ENCODE measurements at places on chromosomes 5 and 9.

DNA sequence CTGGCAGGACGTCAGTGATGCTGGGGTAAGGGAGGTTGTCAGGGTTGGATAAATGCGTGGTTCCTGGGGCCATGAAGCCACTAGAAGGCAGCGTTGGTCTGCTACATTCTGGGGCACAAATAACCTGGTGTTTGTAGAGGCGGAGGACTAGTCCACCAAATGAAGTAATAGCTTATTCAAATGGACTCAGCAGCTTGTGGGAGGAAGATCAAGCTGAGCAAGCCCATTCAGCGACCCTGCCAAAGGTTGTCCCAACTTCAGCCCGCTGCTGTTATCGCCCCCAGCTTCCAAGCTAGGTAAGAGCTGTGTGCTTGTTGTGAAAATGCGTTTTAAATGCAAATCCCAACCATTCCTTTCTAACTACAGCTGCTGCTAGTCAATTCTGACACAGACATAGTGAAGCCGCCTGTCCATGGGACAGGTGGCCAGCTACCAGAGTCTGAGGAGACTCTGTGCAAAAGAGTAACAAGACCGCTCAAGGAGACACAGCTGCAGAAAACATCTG, 7.6 kb upstream of the FAM240B start:
- no peak for DNase-seq

DNA sequence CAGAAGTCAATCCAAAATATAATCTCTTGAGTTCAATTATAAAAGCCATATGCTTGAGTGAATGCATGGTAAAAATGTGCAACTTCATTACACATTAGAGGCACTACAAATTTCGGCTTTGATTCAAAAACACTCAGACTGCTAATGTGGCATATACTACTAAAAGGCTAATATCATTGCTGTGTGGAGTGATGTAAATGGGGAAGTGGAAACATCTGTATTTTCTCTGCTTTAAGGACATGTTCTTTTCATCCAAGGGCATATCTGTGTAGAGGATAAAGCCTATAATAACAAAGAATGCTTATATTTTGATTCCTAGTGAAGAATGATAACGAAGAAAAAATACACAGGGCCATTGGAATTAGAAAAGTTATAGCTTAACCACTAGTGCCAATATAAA, 643.9 kb upstream of the ZNF608 start:
- DNase-seq: no peak

GRCh38 chr5:21686706-21687105, 1166.4 kb downstream of the CDH12 start:
- DNase-seq: no peak

DNA sequence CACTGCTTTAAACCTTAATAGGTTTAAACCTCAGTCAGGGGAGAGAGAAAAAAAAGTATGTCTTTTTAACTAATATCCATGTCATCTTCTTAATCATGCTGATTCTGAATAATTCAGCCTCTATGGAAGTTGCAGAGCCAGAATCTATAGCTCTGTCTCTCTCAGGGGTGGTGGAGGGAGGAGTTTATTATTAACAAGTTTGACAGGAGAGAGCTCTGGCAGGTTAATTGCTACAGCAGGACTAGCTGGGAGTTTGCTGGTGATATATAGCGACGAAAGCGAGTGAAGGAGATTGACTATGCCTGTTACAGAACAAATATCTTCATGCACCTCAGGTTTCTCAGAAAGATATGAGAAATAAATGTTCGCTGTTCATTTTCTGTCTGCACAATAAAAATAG, 586.4 kb downstream of the TLE4 start:
- DNase-seq: no peak

DNA sequence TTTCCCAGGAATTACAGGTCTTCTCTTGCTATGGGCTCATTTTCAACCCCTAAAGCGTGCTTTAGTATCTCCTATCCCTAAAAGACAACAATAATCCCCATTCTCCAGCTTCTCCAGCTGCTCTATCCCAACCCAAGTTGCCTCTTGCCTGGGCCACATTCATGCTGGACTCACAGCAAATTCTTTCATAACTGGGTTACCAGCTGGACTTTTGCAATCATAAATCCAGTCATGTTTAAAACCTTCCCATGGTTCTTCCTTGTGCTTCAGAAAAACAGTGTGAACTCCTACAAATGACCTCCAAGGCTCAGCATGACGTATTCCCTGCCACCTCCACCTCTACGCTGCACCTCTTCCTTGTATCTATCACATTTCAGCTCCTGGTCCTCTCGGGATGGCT, 346.9 kb downstream of the GADD45G start:
- DNase-seq: no peak

GRCh38 chr9:36461323-36461722, 61.3 kb upstream of the RNF38 start:
- no peak for DNase-seq

DNA sequence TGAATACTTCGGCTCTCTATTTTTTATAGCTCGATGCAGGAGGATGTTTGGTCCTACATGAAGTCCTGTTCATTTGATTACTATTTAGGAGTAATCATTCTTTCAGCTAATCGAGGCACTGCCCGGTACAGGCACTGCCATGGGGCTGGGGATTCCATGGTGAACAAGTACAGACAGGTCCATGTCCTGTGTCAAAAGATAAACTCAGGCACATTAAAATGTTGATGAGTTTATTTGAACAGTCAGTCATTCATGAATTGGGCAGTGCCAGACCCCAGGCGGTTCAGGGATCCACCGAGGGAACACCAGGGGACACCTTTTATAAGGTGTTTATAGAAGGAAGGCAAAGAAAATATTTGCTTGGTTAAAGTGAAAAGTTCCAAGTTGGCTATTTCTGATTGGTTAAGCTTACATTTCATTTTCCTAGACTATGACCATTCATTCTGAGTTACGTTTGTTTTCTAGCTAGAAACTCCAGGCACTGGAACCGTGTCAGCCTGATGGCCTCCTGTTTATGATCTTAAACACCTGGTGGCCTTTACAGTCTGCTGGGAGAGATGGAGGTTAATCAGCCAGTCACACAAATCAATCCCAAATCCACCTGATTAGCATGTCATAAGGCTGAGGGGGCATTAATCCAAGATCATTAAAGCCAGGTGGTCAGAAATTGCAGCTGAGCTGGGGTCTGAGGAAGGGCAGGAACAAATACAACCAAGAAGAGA, 47.0 kb upstream of the TDRD7 start:
- no peak for DNase-seq

DNA sequence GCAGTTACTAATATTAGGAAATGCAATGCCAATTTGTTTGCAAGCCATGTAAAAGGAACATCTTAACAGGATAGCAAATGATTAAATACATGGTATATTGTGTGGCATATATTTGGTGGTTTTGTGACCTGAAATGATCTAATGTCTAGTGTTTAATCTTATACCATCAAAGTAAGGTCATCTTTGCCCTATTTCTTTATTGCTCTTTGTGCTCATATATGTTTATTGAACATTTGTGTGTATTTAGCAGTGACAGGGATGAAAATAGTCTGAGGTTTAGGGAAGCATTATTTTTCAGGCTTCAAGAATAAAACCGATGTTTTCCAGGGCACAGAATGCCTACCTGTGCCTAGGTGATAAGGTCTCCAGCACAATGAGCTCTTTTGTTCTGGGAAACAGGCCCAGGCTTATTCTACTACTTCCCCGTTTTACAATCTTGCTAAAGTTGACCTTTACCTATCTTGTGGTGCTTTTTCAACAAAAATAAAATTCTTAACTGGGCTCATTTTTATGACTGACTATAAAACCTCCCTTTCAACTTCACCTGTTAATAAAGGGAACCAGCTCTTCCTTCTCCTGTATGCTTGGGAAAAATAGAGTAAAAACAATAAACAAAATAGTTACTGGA, 105.6 kb upstream of the ANKH start:
- no peak for DNase-seq

DNA sequence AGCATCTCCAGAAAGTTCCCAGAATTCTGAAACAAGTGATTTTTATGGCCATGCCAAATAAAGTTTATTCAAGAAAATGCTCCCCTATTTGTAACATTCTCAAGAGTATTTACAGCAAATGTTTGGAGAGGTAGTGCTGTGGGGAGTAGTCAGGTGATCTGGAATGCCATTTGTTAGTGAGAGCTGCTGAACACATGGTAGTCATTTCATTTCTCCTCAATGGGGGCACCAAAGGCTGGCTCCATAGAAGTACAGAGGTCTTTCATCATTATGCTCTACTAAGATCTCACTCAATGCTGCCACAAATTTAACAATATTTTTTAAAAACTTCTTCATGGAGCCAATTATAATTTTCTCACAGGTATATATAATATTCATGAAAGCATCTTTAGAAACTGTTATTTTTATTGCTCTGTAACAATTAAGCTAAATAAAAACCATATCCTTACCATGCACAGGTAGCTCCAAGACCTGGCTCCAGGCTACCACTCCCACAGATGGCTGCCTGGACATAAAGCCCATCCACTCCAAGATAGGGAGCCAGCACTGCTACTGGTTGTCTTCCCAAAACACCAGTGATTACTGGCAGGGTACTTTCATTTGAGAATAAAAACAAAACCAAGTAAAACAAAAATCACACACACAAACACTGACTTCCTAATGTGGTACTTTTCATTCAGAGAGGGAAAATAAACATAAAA, 200.8 kb downstream of the PLK2 start:
- no peak for DNase-seq

- DNase-seq: no peak
Measured at GRCh38 chr9:97315550-97315949, 8.1 kb downstream of the CCDC180 start.

- no peak for DNase-seq
Measured at GRCh38 chr5:138245717-138246116, 28.7 kb downstream of the GFRA3 start.

DNA sequence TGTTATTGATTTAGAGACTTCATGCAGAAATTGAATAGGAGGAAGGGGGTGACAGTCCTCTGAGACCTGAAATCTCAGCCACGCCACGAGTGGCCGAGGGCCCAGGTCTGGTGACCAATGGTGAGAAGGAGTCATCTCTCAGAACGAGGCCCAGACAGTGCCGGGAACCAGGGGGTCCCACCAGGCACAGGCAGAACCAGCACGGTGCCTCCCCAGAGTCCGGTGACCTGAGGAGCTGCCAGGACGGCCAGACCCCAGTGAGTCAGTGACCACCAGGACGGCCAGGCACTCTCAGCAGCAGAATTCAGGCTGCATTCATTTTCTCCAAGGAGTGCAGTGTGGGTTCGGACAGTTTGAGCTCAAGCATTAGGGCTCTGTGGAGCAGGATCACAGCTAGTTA, 43.8 kb upstream of the NKD2 start:
- DNase-seq: no peak

DNA sequence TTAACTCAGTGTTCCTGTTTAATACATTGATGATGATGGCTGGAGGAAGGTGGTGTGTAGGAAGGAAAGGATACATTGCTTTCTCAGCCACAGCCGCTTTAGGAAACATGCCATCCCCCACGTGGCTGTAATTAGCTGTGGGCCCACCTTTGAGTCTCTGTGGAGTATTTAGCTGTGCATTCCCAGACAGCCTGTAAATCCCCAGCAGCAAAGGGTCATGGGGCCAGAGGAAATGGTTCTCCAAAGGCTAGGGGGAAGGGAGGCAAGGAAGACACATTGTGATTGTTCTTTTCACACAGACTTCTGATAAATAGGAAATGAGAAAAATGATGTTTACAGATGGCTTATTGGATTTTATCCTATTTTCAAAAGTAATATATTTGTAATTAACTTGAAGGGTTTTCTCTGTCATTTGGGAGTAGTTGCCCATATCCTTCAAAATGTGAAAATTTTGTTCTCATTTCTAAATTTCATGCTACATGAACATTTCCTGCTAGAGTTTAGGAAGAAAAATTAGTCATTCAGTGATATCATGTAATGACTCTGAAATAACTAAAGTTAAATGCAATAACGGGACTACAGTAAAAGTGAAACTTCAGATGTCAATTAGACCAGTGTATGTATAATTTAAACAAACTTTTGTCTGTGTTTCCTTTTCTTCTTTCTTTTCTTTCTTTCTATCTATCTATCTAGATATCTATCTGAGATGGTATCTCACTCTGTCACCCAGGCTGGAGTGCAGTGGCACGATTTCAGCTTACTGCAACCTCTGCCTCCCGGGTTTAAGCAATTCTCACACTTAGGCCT, 24.3 kb upstream of the F2R start:
- DNase-seq: no peak

- no peak for DNase-seq
Measured at GRCh38 chr9:86072394-86072877, 26.9 kb downstream of the GOLM1 start.

DNA sequence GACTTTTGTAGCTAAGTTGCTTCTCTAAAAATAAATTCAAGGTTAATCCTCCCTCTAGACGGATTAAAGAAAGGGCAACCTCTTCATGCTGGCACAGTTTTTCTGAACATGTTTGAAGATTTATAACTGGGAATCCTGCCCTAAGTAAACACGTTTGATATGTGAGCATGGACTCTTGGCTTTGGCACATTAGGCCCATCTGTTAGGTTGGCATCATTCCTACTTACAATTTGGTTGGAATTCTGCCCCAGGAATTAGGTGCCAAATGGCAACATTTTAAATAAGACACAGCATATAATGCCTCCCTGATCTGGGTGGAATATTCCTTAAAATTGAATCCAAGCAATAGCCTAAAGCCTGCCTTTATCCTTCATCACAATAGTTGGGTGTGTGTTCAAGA, 372.3 kb upstream of the CDH18 start:
- peak; percentile 66 for DNase-seq

DNA sequence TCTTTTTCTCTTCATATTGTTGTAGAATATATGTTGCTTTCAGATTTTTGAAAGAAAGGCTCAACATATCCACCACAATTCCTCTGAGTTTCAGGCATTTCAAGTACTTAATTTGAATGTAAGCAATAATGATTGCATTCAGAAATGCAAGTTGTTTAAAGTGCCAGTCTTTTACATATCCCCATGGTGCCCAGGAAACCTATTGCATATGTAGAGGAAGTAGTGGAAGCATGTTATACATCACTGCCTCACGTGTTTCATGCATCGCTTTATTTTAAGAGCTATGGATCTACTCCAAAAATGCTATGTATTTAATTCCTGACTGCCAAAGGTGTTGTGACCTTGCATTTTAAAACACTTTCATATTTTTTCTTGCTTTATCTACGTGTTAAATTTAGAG, 28.1 kb downstream of the CPEB4 start:
- DNase-seq: no peak
